ENCODE measurements at places on chromosomes 2 and 18. TPM values are rescaled to one million over a fixed set of nuclear protein-coding genes. Genes with fewer than 3 reads are reported as not detected.

The LRP2 gene
- total RNA-seq = 0.03 TPM

The SPIRE1 gene
- 2.7 TPM for total RNA-seq

The RNPEPL1 gene
- 110 TPM for total RNA-seq

The CRYBA2 gene
- not detected for total RNA-seq

The ALPI gene
- not detected for total RNA-seq

The COPS7B gene
- 47.7 TPM for total RNA-seq

The ASIC4 gene
- total RNA-seq = not detected

The WDR75 gene
- total RNA-seq = 42.8 TPM

The ZEB2 gene
- 4.0 TPM for total RNA-seq

The CDH7 gene
- not detected for total RNA-seq

The ALKAL2 gene
- not detected for total RNA-seq

The LOXHD1 gene
- total RNA-seq = 0.47 TPM

The CLEC4F gene
- not detected for total RNA-seq

The RBFA gene
- 26.2 TPM for total RNA-seq

The CNGA3 gene
- not detected for total RNA-seq

The EFEMP1 gene
- not detected for total RNA-seq

The CNTNAP5 gene
- total RNA-seq = not detected

The OTX1 gene
- total RNA-seq = not detected

The PDK1 gene
- total RNA-seq = 47.2 TPM

The GALNT14 gene
- not detected for total RNA-seq

The TUBA4B gene
- total RNA-seq = not detected

The VIL1 gene
- not detected for total RNA-seq

The SLC30A3 gene
- not detected for total RNA-seq

The ABCB11 gene
- total RNA-seq = 0.03 TPM

The AMER3 gene
- total RNA-seq = not detected

The CYBRD1 gene
- total RNA-seq = 1.2 TPM

The GAD1 gene
- 2.2 TPM for total RNA-seq

The IGFBP2 gene
- 74.7 TPM for total RNA-seq

The DUSP2 gene
- total RNA-seq = 21.2 TPM

The AP1S3 gene
- total RNA-seq = 9.1 TPM

The MEIS1 gene
- total RNA-seq = not detected

The TMEM163 gene
- 0.23 TPM for total RNA-seq

The STAT4 gene
- total RNA-seq = 154 TPM

The DAW1 gene
- not detected for total RNA-seq

The SERPINB13 gene
- total RNA-seq = not detected

The MATN3 gene
- total RNA-seq = not detected

The IL36RN gene
- not detected for total RNA-seq

The DSG4 gene
- total RNA-seq = not detected

The TUBA3E gene
- not detected for total RNA-seq

The DTNA gene
- not detected for total RNA-seq

The CROCC2 gene
- total RNA-seq = not detected

The EN1 gene
- total RNA-seq = not detected

The OR6B2 gene
- not detected for total RNA-seq

The LIMS4 gene
- 0.78 TPM for total RNA-seq

The NLRC4 gene
- not detected for total RNA-seq

The HOXD9 gene
- total RNA-seq = not detected

The CTAGE1 gene
- not detected for total RNA-seq

The ADD2 gene
- total RNA-seq = 12.8 TPM

The CSRNP3 gene
- total RNA-seq = not detected

The ELP2 gene
- 57.6 TPM for total RNA-seq

The DYNAP gene
- total RNA-seq = not detected

The CYP20A1 gene
- total RNA-seq = 18.4 TPM

The AGBL5 gene
- 13.9 TPM for total RNA-seq

The NEURL3 gene
- not detected for total RNA-seq

The TNFRSF11A gene
- 4.0 TPM for total RNA-seq

The HOXD11 gene
- total RNA-seq = not detected

The PIEZO2 gene
- not detected for total RNA-seq

The EML4 gene
- total RNA-seq = 89.7 TPM
